ENCODE measurements at places on chromosomes 7 and 10.

DNA sequence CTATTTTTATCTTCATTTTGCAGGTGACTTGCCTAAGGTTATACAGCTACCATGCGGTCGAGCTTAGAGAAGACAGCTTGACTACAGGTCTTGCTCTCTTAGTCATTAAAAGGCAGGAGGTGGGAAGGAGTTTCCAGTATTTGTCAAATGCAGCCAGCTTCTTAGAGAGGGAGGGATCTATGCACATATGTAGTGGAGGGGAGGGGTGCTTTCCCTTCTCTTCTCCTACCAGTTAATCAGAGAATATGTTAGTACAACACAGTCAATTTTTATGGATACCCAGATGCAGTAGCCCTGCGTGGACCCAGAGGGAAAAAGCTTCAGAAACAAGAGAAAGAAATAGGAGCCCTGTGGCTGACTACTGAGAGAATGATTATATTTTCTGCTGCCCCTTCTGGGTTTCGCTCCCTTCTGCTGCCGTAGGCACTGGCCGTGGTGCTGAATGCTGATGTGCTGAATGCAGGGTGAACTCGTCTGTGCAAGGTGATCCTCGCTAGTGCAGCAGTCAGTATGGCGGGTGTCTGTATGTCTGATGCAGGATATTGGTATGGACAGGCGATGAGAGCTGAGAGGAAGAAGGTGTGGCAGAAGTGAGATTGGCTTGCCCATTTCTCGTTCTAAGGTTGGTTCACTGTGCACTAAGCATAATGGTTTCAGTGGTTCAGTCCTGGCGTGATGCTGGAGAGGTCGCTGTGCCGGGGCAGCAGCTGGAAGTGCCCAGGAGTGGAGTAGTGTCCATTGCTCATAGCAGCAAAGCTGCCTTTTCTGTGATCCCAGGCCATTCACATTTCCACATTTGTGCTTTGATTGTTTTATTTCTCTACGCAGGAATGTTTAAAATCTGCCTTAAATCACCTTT is 189.2 kb upstream of the PODXL start:
- no peak overlapping the region for H3K4me3 ChIP-seq
- no peaks in the 10 kb centered on the region for H3K36me3 ChIP-seq
- H3K27me3 ChIP-seq, result no peaks in the 10 kb centered on the region
- DNase-seq, result no peak

DNA sequence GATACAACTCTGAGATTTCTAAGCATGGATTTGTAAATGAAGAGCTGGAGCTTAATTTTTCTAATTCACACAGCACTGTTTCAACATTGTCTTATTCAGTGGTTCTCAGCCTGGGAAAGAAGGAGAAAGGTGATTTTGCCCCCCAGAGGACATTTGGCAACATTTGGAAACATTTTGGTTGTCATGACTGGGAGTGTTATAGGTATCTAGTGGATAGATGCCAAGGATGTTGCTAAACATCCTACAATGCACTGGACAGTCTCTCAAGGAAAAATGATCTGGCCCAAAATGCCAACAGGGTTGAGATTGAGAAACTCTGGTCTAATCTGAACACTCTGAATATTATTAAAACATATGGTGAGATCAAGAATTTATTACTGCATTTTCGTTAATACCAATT is 3.8 kb upstream of the CAV2 start:
- H3K27ac ChIP-seq, result no peak overlapping the region
- no peak overlapping the region for H3K4me3 ChIP-seq
- DNase-seq, result no peak
- H3K27me3 ChIP-seq, result no peaks in the 10 kb centered on the region

DNA sequence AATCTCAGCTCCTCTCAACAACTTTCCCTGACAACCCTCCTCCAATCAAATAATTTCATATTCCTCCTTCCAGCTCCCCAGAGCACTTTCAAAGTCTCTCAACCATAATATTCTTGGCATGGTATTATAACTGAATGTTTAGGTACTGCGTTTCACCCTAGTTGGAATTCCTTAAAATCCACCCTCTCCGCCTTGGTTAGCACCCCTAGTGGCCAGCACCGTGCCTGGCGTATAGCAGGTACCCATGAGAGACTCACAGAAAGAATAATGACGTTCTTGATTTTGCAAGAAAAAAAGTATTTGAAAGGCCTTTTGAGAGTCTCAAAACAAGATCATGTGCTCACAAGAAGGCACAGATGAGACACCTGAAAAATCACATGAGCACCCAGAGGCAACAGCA is 50.9 kb downstream of the GLI3 start:
- H3K36me3 ChIP-seq, result no peaks in the 10 kb centered on the region
- no peak for DNase-seq
- H3K27ac ChIP-seq, result no peak overlapping the region
- H3K27me3 ChIP-seq, result no peaks in the 10 kb centered on the region
- peaks cover 13% of the 10 kb centered on the region for H3K4me1 ChIP-seq
- no peak overlapping the region for H3K4me3 ChIP-seq

GRCh38 chr10:101091546-101092290 is 29.9 kb downstream of the KAZALD1 start:
- no peaks in the 10 kb centered on the region for H3K27me3 ChIP-seq
- H3K4me3 ChIP-seq, result no peak overlapping the region
- H3K4me1 ChIP-seq, result no peaks in the 10 kb centered on the region

DNA sequence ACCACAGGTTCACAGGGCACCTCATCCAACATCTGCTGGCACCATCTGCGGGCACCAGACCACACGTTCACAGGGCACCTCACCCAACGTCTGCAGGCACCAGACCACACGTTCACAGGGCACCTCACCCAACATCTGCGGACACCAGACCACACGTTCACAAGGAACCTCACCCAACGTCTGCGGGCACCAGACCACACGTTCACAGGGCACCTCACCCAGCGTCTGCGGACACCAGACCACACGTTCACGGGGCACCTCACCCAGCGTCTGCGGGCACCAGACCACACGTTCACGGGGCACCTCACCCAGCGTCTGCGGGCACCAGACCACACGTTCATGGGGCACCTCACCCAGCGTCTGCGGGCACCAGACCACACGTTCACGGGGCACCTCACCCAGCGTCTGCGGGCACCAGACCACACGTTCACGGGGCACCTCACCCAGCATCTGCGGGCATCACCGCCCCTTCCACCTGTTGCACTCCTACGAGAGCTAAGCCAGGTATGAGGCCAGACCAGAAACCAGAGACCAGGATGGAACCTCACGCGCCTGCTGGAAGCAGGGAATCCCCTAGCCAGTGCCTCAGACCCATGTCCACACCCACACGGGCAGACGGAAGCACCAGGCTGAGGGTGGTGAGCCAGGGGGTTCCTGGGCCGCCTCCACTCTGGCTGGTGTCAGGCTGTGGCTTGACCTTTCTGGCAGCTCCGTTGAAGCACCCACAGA is 182.8 kb downstream of the MAD1L1 start:
- no peak overlapping the region for H3K4me3 ChIP-seq
- H3K4me1 ChIP-seq, result peaks cover 6% of the 10 kb centered on the region
- H3K27ac ChIP-seq, result no peak overlapping the region
